Activated T-cell treated with anti-CD3 and anti-CD28 coated beads, Interleukin-2, amount 50 U/mL, for 72 hours (primary cell): ENCODE measurements at places on chromosomes 3 and 15. TPM values are rescaled to one million over a fixed set of nuclear protein-coding genes. Genes with fewer than 3 reads are reported as not detected.

Gene SLCO2A1
- total RNA-seq, result 0.10 TPM

Gene SAMMSON
- not detected for total RNA-seq

- H3K4me1 ChIP-seq, result peaks cover 28% of the 10 kb centered on the region
- peaks cover 75% of the 10 kb centered on the region for H3K27me3 ChIP-seq
- H3K27ac ChIP-seq, result peak overlapping the region; percentile 98
These were observed 1.2 kb downstream of the MB21D2 start for GRCh38 chr3:192916371-192917027.

Gene SH2D7
- total RNA-seq, result not detected

GRCh38 chr3:4738737-4739274 is 240.4 kb upstream of the BHLHE40 start:
- no peak overlapping the region for H3K4me3 ChIP-seq
- H3K36me3 ChIP-seq, result peaks cover 51% of the 10 kb centered on the region
- no peak for DNase-seq
- H3K27ac ChIP-seq, result peak overlapping the region; percentile 47
- peaks cover 69% of the 10 kb centered on the region for H3K4me1 ChIP-seq

GRCh38 chr3:13333236-13333897 is 86.8 kb downstream of the NUP210 start:
- no peaks in the 10 kb centered on the region for H3K27me3 ChIP-seq
- no peak for DNase-seq
- no peak overlapping the region for H3K4me3 ChIP-seq
- H3K27ac ChIP-seq, result no peak overlapping the region
- H3K36me3 ChIP-seq, result peaks cover 28% of the 10 kb centered on the region

DNA sequence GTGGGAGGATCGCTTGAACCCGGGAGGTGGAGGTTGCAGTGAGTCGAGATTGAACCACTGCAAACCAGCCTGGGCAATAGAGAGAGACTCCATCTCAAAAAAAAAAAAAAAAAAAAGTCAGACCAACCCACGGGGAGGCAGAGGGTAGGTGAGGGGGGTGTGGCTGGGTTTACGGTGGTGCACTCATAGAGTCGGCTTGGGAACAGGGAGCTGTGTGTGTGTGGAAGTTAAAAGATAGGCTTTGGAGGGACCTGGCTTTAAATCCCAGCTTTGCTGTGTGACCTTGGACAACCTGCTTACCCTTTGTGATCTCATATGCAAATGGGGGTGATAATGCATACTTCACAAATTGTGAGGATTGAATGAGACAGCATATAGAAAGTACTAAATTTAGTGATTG is 10.0 kb upstream of the ISLR2 start:
- no peak for DNase-seq
- no peaks in the 10 kb centered on the region for H3K36me3 ChIP-seq
- no peaks in the 10 kb centered on the region for H3K4me1 ChIP-seq

GRCh38 chr3:177519588-177519987 is 322.3 kb upstream of the TBL1XR1 start:
- no peak overlapping the region for H3K27ac ChIP-seq
- peaks cover 11% of the 10 kb centered on the region for H3K4me1 ChIP-seq
- H3K27me3 ChIP-seq, result no peaks in the 10 kb centered on the region
- H3K36me3 ChIP-seq, result no peaks in the 10 kb centered on the region
- H3K4me3 ChIP-seq, result no peak overlapping the region
- DNase-seq, result no peak
